ENCODE measurements at places on chromosomes 4 and X.

DNA sequence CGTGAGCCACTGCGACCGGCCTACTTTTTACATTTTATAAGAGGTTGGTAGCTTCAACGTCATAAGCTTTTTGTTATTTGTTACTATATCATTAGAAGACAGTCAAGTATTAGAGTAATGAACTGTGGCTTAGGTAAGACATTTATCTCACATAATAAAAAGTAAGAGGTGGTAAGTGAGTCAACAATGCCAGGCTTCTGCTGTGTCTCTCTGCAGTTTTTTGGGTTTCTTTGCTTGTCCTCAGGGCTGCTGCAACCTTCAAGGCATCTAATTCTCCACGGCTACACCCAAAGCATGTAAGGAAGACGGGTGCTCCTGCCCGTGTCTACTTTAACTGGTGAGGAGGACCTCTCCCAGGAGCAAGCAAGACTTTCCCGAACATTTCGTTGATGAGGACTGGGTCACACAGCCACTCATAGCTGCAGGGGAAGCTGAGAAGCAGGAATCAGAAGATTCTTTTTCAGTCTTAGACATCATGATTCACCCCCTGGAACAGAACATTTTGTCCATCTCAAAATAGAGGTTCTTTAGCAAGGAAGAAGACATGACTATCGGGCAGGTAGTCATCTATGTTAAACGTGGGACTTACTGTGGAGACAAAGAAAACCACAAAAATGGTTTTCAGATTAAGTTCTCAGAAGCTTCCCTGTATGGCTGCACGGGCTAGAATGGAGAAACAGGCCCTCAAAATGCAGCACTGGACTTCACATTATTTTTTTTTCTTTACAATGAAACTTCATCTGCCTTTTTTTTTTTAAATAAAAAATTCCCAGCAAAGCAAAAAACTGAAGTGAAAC lies 13.0 kb upstream of the RHOH start:
- peak; percentile 15 for DNase-seq

DNA sequence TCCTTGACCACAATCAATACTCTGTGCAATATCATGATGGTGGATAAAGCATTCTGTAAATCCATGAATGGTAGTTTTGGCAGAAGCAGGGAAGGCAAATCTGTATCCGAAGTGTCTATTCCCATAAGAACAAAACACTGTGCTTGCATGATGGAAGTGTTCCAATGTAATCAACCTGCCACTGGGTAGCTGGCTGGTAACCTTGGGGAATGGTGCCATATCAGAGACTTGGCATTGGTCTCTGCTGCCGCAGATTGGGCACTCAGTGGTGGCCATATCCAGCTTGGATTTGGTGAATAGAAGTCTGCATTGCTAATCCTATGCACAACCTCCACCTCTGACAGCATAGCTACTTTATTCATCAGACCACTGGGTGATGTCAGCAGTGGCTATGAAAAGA lies 114.3 kb upstream of the EMCN start:
- DNase-seq, result no peak

- no peak for DNase-seq
Measured at GRCh38 chr4:184664445-184665210, 15.1 kb downstream of the PRIMPOL start.

- DNase-seq, result no peak
Measured at GRCh38 chr4:8544741-8545438, 35.3 kb upstream of the GPR78 start.

DNA sequence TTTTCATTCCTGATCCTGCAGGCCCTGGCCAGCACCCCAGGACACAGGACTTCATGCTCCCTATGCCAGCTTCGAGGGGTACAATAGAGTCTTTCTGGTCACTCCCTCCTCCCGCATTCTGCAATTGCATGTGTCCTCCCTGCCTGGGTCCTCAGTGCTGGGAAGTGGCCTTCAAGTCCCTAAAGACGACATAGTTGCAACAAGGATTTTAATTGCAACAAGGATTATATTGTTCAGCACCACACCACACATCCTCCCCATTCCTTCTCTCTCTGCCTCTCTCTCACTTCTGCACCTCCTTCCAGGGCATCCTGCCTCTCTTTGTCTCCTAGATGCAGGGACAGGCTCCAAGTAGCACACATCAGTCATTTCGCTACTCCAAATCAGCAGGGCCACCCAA lies 25.5 kb downstream of the SCD5 start:
- no peak for DNase-seq

DNA sequence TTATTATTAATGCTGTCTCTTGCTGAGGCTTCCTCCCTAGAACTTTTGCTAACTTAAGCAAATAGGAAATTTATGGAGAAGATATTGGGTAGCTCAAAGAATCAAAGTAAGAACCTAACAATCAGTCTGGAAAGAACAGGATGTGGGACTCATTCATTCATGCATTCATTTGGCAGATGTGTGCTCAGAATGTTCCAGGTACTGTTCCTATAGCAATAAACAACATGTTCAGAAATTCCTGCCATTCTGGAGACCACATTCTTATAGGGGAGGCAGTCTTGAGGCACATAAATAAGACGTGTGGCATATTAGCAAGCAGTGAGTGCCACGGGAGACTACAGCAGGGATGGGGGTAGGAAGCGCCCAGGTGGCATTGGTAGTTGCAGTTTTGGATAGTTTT lies 5.0 kb downstream of the GRK4 start:
- no peak for DNase-seq

DNA sequence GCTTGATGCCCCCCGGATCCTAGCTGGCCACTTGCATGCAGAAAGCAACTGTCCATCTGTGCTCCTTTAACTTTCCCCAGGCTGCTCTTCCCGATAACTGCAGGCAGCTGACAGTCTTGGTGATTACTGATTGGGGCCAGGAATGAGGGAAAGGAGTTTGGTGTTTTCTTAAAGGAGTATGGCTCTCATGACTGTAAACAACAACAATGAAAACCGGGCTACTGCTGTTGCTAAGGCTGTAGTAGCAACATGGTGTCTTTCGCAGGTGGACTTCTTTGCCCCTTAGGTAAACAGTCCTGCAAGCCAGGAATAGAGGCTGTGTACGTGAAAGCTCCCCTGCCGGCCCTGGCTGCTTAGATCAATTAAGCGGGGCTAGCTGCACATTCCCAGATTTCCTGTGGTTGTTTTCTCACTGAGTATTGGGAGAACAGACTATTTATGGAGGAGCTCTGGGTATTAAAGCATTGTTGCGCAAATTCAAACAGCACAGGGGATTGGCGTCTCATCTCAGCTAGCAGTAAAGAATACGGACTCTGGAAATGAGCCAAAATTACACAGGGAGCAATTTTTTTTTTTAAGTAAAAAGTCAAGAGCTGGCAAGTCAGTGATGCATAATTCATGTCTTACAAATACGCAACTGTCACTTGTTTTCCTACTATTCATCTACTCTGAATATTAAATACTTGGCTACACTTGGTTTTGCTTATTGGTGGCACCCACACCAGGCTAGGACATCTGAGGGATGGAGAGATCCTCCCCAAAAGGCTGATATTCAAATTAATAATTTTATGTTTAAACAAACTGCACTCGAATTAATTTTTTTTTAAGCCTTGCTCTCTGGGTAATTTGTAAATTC lies 61.6 kb upstream of the NAP1L5 start:
- DNase-seq, result peak; percentile 31

- DNase-seq, result no peak
Measured at GRCh38 chr4:116688536-116688935, 396.8 kb downstream of the TRAM1L1 start.

- DNase-seq, result no peak
Measured at GRCh38 chr4:7491915-7492314, 57.2 kb upstream of the PSAPL1 start.

Measured in astrocyte (in vitro differentiated cells and primary cell).